M059J (cell line): ENCODE measurements at places on chromosomes 5 and 9. TPM values are rescaled to one million over a fixed set of nuclear protein-coding genes. Genes with fewer than 3 reads are reported as not detected.

OTULINL gene
- 13.3 and 24.7 TPM in 2 replicates for total RNA-seq

DNA sequence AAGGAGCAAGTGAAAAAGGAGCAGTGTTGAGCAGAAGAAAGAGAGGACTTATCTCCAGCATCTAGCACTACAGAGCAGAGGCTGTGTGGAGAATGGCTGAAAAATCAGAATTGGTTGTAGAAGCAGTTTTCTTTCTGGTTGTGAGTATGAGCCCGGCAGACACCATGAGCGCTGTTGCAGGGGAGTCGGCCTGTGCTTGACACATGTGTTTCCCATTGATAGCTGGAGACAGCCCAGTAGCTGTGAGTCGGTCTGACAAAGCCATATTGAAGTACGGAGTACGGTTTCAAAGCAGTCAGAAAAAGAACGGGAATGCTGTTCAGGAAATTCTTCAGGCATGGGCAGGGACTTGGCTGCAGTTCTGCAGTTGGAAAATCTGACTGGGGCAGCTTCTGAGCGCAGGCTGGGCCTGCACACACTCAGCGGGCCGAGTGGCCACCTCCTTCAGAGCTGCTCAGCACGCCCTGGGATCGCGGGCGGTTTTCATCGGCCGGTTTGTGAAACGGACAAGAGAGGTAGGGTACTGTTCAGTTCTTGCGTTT lies at the start of gene SGCD:
Gene SGCD, plus strand, starts transcription at position 447 of the 542 bp plus-strand sequence.
- DNase-seq: peak; percentile 12

GRCh38 chr5:10091701-10092100 lies 158.0 kb downstream of the ATPSCKMT start:
- DNase-seq: no peak

- peak; percentile 27 for DNase-seq
Observed at GRCh38 chr9:130815242-130815808, 19.7 kb upstream of the ABL1 start.
